ENCODE measurements at places on chromosomes 6 and 20.

GRCh38 chr20:32967961-32968457 is 36.2 kb downstream of the SUN5 start:
- DNase-seq = peak; percentile 80

- no peak for DNase-seq
These were observed 642.2 kb downstream of the EYS start for GRCh38 chr6:65064844-65065243.

GRCh38 chr6:36625158-36625919 is 31.2 kb downstream of the SRSF3 start:
- no peak for DNase-seq

- no peak for DNase-seq
These were observed 48.1 kb upstream of the GCLC start for GRCh38 chr6:53593001-53593488.

DNA sequence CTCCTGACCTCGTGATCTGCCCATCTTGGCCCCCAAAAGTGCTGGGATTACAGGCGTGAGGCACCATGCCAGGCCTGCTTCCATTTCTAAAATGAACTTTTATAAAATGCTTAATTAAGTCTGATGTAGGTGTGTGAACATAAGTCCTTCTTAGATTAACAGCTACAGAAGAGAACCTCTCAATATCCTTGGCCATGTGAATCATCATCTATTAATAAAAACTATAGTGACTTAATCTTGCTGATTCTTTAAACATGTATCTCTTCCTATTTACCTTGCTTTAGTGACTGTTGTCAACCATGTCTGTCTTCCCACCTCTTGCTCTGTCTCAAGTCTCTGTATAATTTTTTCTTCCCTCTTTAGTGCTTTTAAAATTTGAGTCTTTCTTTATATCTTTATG is 127.1 kb downstream of the JARID2 start:
- DNase-seq = no peak
